Occipital lobe (tissue), 3 donors: ENCODE measurements at places on chromosomes 3 and 15. TPM values are rescaled to one million over a fixed set of nuclear protein-coding genes. Genes with fewer than 3 reads are reported as not detected.

GRCh38 chr3:194556086-194557056, 69.6 kb upstream of the ATP13A3 start:
- no peak for DNase-seq

DNA sequence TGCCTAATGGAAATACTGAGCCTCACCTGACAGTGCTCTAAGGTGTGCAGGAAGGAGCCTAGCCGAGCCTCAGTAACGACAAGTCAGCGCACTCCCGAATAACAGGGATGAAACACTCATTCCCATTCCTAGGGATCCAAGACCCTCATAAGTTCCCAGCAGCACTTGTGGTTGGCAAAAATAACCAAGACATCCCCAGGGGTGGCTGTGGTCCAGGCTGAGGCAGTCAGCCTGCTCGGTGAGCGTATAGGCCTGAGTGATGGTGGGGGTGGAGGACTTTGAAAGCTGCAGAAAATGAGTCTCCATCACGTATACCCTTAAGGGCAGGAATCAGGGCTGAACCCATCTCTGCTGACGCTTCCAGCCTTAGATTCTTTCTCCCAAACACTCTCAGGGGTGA, 120.1 kb downstream of the SMAD6 start:
- no peak for DNase-seq

- DNase-seq: no peak
Observed at GRCh38 chr15:29087521-29088285, 181.9 kb downstream of the NSMCE3 start.

- no peak for DNase-seq
Observed at GRCh38 chr3:22734207-22734606, 468.9 kb upstream of the UBE2E2 start.

Gene IFT122
- 23.7 TPM for total RNA-seq

DNA sequence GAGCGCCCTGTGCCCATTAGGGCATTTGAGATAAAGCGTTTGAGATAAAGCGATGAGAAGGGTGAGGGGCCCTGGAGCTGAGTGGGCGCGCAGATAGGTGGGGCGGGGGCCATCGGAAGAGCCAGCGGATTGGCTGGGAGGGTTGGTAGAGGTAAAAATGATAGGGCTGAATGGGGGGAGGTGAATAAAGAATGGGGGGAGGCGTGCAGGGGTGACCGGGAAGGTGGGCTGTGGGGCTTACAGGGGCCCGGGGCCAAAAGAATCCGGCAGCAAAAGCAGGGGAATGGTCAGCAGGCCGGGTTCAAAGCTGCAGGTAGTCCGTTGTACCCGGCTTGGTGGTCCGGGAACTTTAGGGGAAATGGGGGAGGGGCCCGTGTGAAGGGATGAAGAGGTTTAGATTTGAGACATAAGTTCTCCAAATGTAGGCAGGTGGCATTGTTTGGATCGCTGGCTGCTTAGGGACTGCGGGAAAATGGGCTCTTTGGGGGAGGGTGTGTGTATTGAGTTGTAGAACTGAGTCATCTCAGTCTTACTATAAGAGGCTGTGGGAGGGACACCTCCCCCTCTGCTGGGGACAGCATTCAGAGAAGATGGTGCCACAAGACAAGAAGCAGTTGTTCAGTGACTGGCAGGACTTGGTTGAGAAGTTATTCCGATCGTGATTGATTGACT, 610 bp downstream of the ARID3B start:
- DNase-seq: peak; percentile 58

Gene SH3GL3
- total RNA-seq: 186 TPM

DNA sequence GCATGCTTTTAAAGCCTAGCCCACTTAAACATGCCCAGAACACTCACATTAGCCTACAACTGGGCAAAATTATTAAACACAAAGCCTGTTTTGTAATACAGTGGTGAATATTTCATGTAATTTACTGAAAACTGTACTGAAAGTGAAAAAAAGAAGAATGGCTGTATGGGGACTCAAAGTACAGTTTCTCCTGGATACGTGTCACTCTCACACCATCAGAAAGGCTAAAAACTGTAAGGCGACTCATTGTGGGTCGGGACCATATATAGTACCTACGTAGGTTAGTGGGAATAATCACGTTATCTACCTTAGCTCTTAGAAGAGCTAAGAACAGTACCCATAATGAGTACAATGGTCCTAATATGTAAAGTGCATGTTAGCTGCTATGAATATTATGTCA, 80.2 kb upstream of the SPATA12 start:
- no peak for DNase-seq

Gene C3orf70
- total RNA-seq: 26.8 TPM

Gene UROC1
- not detected for total RNA-seq

DNA sequence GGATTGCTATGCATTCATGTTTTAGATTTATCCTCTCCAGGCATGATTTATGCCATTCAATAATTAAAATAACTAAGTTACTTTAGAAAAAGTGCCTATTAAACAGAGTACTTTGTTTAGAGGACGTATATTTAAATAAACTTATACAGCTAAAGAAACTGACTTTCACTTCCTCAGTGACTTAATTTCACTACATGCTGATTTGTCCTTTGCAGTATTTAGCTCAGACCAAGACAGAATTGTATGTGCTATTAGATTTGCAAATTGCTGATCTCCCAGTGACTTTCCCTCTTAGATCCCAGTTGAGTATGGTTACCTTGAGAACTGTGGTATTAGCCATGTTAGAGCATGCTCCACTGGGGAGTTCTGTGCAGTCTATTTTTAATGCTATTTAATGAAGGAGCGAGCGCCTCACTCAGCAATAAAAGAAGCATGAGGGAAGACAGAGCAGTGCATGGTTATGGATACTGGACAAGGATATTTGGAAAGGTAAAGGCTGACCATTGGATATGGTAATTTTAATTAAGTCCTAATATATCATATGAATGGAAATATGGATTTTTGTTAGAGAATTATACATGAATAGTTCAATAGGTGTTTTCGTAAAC, 2.7 kb downstream of the ARPP21 start:
- DNase-seq: no peak

Gene NAALADL2
- 10.6 TPM for total RNA-seq

GRCh38 chr15:62566248-62566647, 401.2 kb upstream of the C2CD4B start:
- DNase-seq: no peak

GRCh38 chr3:127492426-127492825, 98.1 kb downstream of the TPRA1 start:
- no peak for DNase-seq

GRCh38 chr3:183966361-183966791, 51.3 kb downstream of the ABCC5 start:
- DNase-seq: no peak

GRCh38 chr3:104458657-104459056, 908.1 kb upstream of the ALCAM start:
- DNase-seq: no peak

DNA sequence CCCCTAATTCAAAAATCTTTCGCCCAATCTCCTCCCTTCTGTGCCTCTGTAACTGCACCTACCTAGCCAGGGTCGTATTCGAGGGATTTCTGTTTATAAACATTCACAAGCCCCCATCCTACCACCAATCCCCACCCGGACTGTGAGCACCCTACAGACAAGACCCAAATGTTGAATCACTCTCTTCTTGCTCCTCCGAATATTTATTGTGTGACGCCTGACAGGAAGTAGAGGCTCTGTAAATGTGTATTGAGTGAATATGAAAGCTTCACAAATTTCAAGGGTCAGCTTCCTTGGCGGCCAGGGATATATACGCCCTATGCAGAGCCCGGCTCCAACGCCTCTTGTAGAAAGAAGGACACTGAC, 1.6 kb downstream of the BDH1 start:
- DNase-seq: no peak

DNA sequence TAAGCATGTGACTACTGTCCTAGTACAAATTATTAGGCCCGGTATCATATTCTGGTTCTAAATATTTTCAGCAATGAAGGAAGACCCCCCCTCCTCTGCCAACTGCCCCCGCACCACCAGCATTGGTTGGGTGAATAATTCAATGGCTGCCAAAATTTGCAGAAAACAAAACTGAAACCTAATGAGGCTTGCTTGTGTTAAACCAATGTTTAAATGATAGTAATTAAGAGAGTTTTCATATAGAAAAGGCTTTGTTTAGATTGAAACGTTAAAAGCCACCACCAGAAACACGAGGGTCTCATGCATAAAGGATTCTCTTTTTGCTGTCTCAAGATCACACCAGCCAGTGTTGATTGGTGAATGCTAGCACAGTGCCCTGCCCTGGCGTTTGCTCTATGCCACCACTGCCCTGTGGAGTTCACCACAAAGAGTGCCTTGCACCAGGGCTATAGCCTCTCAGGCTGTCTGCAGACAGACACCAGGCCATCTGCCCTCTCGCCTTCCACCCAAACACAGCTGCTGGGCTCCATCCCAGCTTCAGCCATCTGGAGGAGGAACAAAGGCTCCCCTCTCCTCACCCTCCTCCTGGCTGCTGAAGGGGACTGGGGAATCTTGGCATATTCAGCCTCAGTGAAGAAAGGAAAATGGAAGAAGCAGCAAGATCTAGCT, 200.3 kb upstream of the PFN2 start:
- DNase-seq: peak; percentile 68

GRCh38 chr3:166257715-166258114, 420.5 kb upstream of the BCHE start:
- no peak for DNase-seq

GRCh38 chr3:138369151-138369900, 20.9 kb downstream of the MRAS start:
- DNase-seq: no peak

DNA sequence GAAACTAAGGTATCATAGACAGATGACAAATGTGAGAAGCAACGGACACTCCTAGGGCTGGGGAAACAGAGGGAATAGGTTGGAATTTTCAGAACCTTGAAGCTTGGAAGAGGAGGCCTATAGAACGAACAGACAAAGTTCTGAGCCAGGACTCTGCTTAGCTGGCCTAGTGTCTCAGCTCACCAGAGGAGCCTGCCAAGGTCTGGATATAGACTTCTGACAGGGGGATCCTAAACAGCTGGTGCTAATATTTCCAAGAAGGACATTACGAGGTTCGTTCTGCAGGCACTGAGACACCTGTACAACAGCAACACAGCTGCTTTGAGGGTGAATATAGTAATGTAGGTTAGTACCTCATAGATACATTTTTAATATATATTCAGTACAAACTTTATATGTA, 266.3 kb downstream of the CHL1 start:
- DNase-seq: no peak

Gene RNF111
- total RNA-seq: 37.1 TPM

DNA sequence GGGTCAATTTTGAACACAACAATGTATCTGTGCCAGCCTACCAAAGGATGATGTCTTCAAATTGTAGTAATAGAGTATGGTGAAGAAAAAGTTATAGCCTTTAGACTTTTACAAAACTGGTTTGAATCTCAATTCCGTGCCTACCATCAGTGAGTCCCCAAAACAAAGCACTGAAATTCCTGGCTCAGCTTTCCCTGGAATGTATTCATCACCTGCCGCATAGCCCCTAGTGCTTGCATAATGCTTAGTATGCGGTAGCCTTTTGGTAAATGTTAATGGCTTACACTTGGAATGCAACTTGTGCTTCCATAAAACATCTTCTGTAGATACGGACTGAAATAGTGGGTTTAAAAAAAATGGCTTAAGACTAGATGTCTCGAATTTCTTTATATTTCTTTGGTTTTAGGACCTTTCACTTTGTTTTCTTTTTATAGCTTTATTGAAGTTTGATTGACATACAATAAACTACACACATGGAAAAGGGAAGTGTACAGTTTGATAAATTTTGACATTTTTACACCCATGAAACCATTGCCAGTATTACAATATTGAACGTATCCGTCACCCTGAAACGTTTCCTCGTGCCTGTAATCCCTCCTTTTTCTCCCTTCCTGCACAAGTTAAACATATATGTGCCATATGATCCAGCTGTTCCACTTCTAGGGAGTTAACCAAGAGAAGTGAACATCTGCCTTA, 12.1 kb downstream of the SACM1L start:
- no peak for DNase-seq

- DNase-seq: no peak
Observed at GRCh38 chr3:171810629-171811294, 479 bp upstream of the PLD1 start.

Gene AMIGO3
- 0.78 TPM for total RNA-seq

DNA sequence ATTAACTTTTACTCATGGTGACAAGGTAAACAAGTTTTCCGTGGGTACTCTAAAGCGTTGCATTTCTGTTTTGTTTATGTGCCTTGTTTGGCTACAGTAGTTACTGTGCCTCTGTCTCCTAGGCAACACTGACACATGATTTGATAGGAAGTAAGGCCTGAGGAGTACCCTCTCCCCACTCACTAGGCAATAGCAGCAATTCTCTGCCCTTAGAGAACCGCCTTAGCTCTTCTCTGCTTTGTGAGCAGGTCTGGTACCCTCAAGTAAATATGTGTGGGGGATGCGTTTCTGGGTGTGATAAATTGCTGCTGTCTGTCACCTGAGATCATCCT, at the start of gene IL5RA:
TSS of gene IL5RA (minus strand) at position 76 of the 332 bp plus-strand sequence. CDS start 5,390 bp downstream, outside the sequence.
- DNase-seq: no peak

DNA sequence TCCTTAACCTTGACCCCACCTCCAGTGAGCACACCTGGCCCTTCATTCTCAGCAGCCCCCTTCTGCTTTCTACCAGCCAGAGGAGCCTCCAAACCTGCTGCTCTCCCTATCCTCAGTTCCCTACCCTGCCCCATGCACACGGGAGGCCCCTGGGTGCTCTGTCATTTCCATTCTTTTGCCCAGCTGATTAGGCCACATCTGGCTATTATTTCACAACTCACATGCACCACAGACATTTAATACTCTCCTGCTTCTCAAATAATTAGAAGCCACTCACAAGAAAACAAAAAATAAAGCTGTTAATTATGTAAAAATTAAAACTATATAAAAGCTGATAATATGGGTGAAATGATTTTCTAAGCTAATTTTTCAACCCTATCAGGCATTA, 50.7 kb downstream of the MYLK start:
- no peak for DNase-seq

DNA sequence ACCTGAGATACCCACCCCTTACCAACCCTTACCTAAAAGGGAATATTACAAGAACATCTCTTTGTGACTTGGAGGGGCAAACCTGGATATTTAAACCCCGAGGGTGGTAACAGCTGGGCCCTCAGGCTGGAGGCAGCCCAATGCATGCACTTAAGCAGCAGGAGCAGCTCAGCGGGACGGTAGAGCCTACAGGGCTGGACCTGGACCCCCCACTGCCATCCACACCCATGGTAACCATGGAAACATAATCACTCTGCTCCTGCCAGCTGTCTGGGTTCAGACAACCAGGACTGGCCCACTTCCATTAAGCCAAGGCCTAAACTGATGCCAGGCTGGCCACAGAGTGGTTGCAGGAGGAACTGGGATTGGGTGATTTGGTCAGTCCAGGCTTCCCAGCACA, 52.8 kb downstream of the ETFA start:
- no peak for DNase-seq

DNA sequence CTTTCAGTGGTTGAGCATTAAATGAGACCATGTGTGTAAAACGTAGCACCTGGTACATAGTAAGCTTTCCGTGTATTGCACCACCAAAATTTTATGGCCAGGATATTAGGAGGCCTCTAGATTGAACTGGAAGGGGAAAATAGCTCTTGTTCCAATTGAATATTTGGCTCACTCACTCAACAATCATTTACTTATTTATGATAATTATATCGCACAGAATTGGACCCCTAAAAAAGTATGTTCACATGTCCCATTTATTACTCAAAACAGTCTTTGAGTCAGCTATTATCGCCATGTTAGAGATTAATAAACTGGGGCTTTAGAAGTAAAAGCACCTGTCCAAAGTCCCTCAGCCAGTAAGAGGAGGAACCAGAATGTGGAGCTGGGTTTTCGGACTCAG, 5.1 kb upstream of the TTLL3 start:
- DNase-seq: no peak
